ENCODE measurements at places on chromosomes 1 and 21.

DNA sequence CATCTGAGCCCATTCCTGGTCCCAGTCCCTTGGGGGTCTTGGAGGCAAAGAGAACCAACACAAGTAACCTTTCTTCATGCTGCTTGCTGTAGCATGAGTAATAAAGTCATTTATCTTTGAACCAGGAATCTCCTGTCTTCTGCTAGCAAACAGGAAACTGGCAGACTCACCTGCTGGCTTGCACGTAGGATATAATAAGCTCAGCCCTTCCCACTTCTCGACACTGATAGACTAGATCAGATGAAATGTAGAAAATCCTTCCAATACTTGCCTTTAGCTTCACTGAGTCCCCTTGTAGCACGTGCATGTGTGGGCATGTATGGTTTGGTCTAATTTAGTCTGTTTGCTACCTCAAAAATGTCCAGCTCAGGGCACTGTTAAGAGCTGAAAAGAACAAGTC lies 6.5 kb upstream of the TFF2 start:
- no peak for DNase-seq

- no peak for DNase-seq
Observed at GRCh38 chr1:52925571-52926005, 1.5 kb upstream of the SCP2 start.

- DNase-seq = no peak
Observed at GRCh38 chr1:58409890-58410289, 136.6 kb downstream of the OMA1 start.

- DNase-seq = no peak
Observed at GRCh38 chr1:9388335-9389180, 95.9 kb downstream of the SPSB1 start.

GRCh38 chr1:37560401-37561132 lies 3.8 kb downstream of the DNALI1 start:
- DNase-seq = no peak

GRCh38 chr1:201626629-201627275 lies 87.8 kb downstream of the NAV1 start:
- DNase-seq = no peak

DNA sequence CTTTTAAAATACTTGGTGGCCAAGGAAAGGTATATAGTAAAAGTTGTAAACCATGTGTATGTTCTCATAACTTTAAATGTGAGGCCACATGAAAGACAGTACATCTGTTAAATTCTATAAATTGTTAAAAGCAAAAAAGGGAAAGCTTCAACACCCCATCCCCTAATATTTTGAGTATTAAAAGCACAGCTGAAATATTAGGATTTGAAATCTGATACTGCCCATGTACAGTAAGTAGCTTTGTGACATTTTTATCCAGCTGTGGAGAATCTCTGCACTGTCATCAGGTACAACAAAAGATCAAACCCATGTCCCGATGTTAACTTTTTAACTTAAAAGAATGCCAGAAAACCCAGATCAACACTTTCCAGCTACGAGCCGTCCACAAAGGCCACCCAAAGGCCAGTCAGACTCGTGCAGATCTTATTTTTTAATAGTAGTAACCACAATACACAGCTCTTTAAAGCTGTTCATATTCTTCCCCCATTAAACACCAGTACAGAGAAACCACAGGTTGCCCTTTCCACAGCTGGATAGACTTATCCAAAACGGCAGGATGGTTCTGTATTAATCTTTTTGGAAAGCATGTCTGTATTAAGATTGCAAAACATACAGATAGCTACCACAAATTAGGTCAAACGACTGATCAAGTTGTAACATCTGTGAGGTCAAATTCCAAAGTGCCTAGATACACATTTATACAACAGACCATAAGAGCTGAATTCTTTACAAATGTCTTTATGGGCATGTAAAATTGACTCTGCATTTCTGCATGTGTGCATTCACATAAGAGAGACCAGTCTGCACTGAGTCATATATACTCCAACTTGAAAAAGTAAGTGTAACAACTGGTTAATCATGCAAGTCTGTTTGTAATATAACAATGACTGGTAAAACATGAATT lies 5.2 kb downstream of the IRF2BP2 start:
- no peak for DNase-seq

GRCh38 chr21:46208761-46209721 lies 19.5 kb downstream of the LSS start:
- no peak for DNase-seq

DNA sequence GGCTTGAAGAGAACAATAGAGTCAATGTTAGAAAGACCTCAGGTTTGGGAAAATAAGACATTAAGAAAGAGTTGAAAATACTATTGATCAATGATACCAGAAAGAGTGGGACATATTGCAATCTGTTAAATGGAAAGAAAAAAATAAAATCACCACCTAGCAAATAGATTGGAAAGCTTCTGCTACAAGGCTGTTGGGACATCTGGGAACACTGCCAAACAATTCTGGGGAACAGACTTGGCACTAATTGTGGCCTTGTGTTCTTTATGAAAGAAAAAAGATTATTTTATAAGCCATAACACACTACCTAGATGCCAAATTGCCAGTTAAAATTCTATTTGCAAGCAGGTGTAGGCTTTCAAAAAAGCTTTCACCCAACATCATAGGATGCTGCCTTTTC lies 137.8 kb downstream of the TSEN15 start:
- DNase-seq = peak; percentile 98
